ENCODE measurements at places on chromosomes 11 and 22.

DNA sequence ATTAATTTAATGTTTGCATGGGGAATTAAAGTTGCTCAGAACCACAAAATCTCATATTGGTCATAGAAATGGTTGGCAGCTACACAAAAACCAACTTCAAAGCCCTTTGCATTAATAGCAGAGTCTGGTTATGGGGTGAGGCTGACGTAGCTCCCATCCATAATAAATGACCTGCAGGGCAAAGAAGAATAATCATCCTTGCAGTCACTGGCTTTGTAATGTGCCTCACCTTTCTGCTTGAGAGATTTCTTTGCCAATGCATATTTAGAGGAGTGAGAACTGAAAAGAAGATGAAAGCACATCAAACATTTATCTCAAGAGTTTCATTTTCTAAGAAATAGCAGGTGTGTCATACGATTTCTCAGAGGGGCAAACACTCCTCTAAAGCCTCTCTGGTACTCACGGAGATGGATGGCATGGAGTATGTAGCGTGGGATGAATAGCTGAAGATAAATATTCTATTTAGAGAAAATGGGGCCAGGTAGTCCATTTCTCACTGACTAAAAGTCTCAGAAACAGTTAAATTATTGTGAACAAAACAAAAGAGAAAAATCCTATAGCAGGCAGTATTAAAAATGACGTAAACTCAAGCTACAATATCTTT, 1491.9 kb downstream of the FAM181B start:
- no peak for DNase-seq

DNA sequence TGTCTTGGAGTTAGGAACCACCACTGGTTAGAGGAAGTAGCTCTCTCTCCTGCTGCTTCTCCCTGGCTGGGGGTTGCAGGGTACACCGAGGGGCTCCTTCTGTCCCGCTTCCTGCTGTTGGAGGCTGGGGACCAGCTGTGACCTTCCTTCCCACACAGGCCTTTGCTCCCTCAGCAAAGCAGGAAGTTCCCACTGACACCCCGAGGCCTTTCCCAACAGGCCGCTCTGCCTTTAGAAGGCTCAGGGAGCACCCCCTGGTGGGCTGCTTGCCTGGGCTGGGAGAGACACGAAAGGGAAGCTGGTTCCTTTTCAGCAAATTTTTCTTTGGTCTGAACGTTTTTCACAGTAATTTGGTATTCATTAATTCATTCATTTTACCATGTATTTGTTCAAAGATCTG, 527.9 kb upstream of the B3GAT1 start:
- DNase-seq = no peak

DNA sequence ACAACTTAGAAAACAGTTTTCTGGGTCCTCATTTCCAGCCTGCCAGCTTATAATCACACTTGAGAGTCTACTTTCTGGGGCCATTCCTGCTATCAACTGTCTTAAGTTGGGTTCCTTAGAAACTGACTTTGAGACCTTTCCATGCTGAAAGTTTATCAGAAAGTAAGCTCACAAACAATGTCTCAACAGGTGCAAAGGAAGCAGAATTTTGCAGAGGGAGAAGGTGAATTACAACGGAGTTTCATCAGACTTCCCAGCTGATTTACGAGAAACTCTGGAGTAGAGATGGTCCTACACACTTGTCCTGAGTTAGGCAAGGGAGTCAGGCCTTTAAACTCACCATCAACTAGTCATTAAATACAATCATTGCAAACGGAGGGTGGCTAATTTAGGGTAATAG, 4.7 kb upstream of the OR52I2 start:
- DNase-seq = no peak

DNA sequence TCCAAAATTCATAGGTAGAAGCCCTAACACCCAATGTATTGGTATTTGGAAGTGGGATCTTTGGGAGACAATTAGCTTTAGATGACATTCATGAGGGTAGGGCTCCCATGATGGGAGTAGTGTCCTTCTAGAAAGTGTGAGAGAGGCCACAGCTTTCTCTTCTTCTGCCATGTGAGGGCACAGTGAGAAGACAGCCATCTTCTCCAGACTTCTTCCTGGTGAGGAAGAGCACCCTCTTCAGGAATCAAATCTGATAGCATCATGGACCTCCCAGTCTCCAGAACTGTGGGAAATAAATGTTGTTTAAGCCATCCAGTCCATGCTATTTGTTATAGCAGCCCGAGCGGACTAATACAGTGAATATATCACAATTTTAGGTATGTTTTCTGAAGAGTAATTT, 96.9 kb downstream of the CNTN5 start:
- no peak for DNase-seq

Data from cerebellar nuclear complex (tissue), 1 donor.